ENCODE measurements at places on chromosomes 7 and 10. TPM values are rescaled to one million over a fixed set of nuclear protein-coding genes. Genes with fewer than 3 reads are reported as not detected.

The VWA2 gene
- not detected for polyA plus RNA-seq

The AKR1C8 gene
- polyA plus RNA-seq, result not detected

The PNLIP gene
- not detected for polyA plus RNA-seq

The EBF3 gene
- polyA plus RNA-seq, result not detected

The FFAR4 gene
- polyA plus RNA-seq, result not detected

The ATG9B gene
- polyA plus RNA-seq, result 0.52 TPM

The NKX2-3 gene
- not detected for polyA plus RNA-seq

The SCART1 gene
- 3.4 TPM for polyA plus RNA-seq

The HHEX gene
- polyA plus RNA-seq, result 1.1 TPM

The SOSTDC1 gene
- 0.81 TPM for polyA plus RNA-seq

The GBX1 gene
- polyA plus RNA-seq, result not detected

The IQUB gene
- polyA plus RNA-seq, result 0.10 TPM

The CYP26C1 gene
- not detected for polyA plus RNA-seq

The GAD2 gene
- polyA plus RNA-seq, result not detected

The PITRM1 gene
- 45.9 TPM for polyA plus RNA-seq

The GJC3 gene
- polyA plus RNA-seq, result not detected

The DUS4L gene
- 11.5 TPM for polyA plus RNA-seq

The SMO gene
- 34.5 TPM for polyA plus RNA-seq

The LIPN gene
- polyA plus RNA-seq, result not detected

The SORBS1 gene
- polyA plus RNA-seq, result 0.36 TPM

The CDC14C gene
- polyA plus RNA-seq, result not detected

The AOAH gene
- not detected for polyA plus RNA-seq

The TUBB8 gene
- 0.13 TPM for polyA plus RNA-seq

The OR2A2 gene
- polyA plus RNA-seq, result not detected

The TDRD1 gene
- polyA plus RNA-seq, result not detected

The LRIT1 gene
- not detected for polyA plus RNA-seq

The CTNNA3 gene
- not detected for polyA plus RNA-seq

The RBM20 gene
- 0.64 TPM for polyA plus RNA-seq

The HTRA1 gene
- 291 TPM for polyA plus RNA-seq

The CPN1 gene
- polyA plus RNA-seq, result not detected

The SVOPL gene
- polyA plus RNA-seq, result not detected

The AKR1D1 gene
- not detected for polyA plus RNA-seq

The TUBAL3 gene
- polyA plus RNA-seq, result not detected
